Fibroblast of lung (primary cell): ENCODE measurements at places on chromosomes 2 and 18.

GRCh38 chr18:1350931-1351450, 446.3 kb downstream of the ADCYAP1 start:
- no peak overlapping the region for H3K27ac ChIP-seq
- no peak for DNase-seq
- H3K4me1 ChIP-seq: no peaks in the 10 kb centered on the region
- no peaks in the 10 kb centered on the region for H3K36me3 ChIP-seq
- H3K27me3 ChIP-seq: no peaks in the 10 kb centered on the region

GRCh38 chr2:20183373-20183772, 41.6 kb downstream of the SDC1 start:
- no peak for DNase-seq
- no peak overlapping the region for H3K27ac ChIP-seq
- no peaks in the 10 kb centered on the region for H3K27me3 ChIP-seq

DNA sequence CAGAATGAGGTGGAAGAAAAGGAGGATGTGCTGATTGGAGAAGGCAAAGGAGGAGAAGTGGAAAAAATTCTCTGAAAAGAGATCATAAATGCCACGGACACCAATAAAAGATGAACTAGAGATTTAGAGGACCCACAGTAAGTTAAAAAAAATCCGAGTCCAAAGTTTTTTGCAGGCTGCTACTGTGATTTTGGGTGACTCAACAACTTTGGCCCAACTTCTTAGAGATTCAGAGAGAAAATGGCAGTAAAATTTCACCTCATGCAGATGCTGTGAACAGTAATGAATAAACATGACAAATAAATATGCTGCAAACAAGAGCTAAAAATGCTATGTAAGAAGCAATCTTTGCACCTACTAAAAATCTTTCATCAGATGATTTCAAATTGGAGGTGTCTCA, 176.9 kb upstream of the SESTD1 start:
- H3K36me3 ChIP-seq: no peaks in the 10 kb centered on the region
- H3K4me3 ChIP-seq: no peak overlapping the region
- no peak for DNase-seq
- H3K27me3 ChIP-seq: no peaks in the 10 kb centered on the region
- H3K27ac ChIP-seq: no peak overlapping the region

DNA sequence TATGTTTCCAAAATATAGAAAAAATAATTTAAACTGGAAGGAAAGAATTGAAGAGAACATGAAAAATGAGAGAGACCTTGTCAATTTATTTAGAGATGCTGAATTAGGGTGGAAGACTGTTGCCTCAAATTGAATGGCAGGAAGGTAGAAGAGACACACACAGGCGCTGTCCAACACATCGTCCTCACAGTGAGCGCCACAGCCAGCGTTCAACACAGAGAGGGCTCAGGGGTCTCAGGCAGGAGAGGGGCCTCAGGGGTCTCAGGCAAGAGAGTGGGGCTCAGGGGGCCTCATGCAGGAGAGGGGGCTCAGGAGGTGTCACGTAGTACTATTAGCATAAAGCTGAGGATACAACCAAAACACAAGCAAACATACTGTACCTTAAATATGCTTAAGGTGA, 65.7 kb downstream of the TMEM18 start:
- no peaks in the 10 kb centered on the region for H3K36me3 ChIP-seq
- no peak overlapping the region for H3K27ac ChIP-seq
- no peak for DNase-seq
- H3K27me3 ChIP-seq: no peaks in the 10 kb centered on the region
- H3K4me1 ChIP-seq: no peaks in the 10 kb centered on the region
- H3K4me3 ChIP-seq: no peak overlapping the region

DNA sequence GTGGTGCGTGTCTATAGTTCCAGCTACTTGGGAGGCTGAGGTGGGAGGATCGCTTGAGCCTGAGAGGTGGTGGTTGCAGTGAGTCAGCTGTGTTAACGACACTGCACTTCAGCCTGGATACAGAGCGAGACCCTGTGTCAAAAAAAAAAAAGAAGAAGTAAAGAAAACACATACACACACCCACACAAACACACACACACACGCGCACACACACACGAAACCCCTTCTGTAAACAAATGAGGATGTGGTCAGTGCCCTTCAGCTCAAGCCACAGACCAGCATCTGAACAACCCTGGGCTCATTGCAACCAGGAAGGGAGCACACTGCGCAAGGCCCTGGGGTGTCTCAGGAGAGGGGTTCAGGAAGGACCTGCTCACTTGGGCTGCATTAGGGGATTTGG, 47.9 kb upstream of the KCNF1 start:
- no peak overlapping the region for H3K4me3 ChIP-seq
- no peaks in the 10 kb centered on the region for H3K36me3 ChIP-seq
- H3K4me1 ChIP-seq: no peaks in the 10 kb centered on the region
- peak; percentile 12 for DNase-seq
- no peak overlapping the region for H3K27ac ChIP-seq
